ENCODE measurements at places on chromosomes 3 and 15.

DNA sequence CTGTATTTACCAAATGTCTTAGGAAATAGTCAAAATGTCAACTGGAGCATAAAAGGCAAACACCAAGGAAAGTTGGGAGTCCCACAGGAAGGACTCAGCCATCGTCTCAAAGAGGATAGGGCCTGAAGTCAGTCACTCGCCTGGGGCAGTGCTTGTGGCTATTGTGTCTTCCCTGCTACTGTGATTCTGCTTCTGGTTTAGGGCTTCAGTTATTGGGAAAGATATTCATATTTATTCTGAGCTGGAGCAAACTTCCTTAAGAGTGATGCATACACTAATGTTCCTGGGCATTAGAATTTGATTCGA, 118.1 kb downstream of the EDEM1 start:
- no peak for DNase-seq

DNA sequence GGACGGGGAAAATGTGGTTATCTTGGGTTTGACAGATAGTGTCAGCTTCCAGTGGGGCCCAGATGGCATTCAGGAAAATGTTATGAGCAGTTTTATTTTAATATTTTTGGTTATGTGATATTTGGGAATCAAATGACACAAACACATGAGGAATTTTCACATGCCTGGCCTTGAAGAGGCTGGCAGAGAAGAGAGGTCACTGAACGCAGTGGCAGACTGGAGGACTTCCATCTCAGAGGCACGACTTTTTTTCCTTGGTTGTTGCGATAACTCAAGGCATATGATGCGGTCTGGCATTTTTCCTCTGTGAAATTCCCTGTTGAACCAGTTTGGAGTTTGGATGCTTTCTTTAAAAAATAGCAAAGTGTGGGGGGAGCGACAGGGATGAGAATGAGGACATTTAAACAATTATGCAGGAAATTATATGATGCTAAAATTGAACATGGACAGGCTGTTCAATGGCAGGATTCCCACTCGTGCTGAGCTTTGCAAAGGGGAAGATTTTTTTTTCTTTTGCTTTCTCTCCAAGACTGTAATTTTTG, 36.9 kb upstream of the ARPP21 start:
- DNase-seq: no peak

DNA sequence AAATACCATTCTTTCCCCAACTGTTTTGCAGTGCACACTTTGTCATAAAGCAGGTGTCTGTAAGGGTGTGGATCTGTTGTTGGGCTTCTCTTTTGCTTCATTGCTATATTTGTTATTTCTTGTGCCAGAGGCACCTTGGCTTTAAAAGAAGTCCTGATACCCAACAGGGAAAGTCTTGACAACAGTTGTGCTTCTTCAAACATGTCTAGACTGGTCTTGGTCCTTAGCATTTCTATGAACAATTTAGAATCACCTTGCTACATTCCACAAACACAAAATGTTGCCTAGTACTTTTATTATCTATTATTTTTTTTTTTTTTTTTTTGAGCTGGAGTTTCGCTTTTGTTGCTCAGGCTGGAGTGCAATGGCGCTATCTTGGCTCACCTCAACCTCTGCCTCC, 233.7 kb downstream of the SLCO3A1 start:
- no peak for DNase-seq

DNA sequence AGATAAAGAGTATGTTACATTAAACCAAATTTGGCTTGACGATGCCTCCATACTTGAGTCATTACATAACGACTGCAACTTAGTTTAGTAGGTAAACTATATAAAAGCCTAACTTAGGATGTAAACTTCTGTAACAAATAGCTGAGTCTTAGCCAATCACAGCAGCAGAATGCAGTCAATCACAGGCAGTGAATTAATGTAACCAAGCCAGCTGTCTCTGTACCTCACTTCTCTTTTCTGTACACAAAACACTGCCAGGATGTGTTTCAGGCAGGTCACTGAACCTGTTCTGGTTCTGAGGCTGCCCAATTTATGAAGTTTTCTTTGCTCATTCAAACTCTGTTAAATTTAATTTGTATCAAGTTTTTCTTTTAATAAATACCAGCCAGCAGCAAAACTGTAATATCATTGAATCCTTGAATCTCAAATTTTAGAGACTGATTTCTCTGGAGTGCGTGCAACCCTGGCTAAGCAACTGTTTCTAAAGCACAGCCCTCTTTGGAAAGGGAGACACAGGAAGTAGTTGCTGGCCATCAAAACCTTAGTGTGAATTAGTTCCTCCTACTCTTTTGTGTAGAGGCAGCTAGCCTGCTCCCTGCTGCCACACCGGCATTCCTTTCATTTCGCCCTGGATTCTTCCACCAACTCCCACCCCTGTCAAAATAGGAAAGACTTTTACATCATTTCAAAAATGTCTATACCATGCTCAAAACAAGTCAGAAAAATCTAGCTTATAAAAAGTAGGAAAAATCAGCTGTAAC, 15.2 kb downstream of the RFTN1 start:
- no peak for DNase-seq

DNA sequence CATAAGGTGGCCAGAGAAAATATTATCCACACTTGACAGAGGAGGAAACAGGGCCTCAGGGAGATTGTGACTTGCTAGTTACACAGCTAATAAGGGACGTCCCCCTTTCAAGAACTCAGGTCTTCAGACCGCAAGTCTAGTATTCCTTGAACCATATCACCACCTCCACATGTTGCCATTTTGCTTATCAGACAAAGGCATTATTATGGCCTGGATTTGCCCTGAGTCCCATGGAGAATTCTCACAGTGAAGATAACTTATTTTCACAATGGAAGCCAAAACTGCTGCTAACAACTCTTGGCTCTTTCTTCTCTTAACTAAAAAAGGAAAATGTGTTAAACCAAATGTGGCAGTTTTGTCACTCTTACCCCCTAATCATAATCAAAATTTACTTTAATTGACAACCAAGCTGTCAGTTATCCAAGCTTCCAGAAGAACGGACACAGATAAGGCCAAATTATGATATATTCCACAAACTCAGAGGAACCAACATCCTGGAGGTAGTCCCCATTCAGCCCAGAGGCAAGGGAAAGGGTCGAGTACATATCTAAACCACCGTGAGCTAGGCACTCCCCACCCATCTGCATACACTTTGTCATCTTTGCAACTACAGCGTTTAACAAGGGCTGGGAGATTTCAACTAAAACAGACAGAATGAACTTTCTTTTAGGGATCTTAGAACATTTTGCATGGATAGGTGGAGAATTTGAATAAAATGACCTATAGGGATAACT, 63.6 kb upstream of the THBS1 start:
- DNase-seq: no peak

DNA sequence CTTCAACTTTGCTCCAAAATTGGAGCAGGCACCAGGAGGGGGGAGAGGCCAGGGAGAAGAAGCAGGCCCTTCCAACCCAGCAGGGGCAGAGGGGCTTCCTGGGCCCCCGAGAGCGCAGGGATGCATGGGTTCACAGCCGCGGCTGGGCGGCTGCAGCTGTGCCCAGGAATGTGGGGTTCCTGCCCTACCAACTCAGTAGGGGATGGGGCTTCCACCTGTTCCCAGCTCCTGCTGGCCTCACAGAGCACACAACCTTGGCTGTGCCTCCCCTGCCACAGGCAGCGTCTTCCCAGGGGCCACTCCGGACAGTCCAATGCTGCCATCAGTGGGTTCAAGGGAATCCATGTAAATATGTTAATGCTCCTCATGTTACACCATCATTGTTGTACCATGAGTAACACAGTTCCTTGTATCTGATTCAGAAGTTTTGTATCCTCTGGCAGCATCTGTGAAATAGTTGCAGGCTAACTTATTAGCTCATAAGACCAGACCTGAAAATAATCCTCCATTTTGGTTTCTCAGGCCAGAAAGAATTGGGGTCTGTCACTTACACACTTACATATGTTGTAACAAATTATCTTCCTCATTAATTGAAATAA, 12.1 kb upstream of the SIAH2 start:
- DNase-seq: no peak

DNA sequence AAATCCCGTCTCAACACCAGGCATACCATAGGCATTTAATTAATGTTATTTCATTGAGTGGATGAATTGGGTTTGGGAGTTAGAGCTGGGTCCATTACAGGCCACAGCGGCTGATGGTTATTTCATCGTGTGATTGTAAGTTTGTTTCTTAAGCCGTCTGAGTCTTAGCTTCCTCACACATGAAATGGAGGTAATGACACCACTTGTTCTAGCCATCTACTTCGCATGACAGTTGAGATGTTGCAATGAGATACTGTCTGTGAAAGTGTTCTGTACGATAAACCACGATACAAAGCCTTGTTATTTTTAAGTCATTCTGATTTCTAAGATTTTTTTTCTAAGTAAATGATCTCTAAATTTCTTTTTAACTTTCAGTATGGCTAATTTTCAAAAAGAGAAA, 8.6 kb upstream of the TP63 start:
- DNase-seq: no peak

DNA sequence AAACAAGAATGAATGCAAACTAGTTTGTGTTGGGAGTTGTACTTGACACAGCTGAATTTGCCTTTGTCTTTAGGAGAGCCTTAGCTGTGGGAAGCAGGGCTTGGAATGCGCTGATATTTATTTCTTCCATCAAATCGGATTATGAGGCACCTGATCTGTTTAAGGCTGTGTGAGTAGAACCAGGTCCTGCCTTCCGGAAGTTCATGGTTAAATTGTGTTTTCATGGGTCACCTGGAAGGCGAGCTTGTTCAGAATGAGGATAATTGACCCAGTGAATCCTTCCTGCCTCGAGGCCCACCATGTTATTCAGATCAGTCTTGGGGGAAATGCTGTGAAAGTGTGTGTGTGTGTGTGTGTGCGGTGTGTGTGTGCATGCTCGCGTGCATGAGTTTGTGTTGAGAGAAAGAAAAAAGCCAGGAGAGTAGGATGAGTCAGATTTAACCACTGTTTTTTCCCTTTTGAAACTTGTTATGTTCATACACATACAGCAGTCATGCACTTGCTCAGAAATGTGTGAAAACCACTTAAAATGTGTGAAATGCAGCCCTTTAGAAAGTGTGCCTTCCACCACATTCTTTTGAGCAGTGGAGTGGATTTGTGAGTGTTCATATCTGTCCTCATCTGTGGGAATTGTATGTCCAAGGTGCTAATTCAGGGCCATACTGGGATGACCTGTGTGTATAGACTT, 36.7 kb downstream of the SMAD3 start:
- DNase-seq: no peak

- no peak for DNase-seq
These were observed 4.6 kb downstream of the LSG1 start for GRCh38 chr3:194667363-194667762.

DNA sequence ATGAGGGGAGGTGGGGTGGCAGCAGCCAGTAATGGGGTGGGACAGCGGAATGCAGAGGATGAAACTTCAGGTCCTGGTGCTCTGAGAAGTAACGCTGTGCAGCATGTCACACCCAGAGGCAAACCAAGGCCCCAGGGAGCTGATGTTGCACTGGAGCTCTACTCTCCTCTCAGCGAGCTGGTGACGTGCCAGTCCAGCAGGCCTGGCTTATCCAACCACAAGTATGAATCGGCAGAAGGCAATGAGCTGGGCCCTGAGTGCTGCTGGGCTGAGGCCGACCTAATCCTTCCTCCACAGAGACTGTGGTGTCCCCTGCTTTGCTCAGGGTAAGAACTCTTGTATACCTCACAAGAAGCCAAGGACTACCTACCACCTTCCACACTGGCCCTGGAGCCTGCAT, 30.5 kb downstream of the CD86 start:
- no peak for DNase-seq

- no peak for DNase-seq
These were observed 112.4 kb upstream of the BHLHE40 start for GRCh38 chr3:4866866-4867265.

GRCh38 chr3:115704661-115705338, 81.5 kb downstream of the GAP43 start:
- DNase-seq: no peak

GRCh38 chr3:59235634-59236012, 185.8 kb upstream of the CFAP20DC start:
- DNase-seq: no peak

- DNase-seq: no peak
These were observed 105.5 kb downstream of the STRIT1 start for GRCh38 chr3:155188031-155188430.

DNA sequence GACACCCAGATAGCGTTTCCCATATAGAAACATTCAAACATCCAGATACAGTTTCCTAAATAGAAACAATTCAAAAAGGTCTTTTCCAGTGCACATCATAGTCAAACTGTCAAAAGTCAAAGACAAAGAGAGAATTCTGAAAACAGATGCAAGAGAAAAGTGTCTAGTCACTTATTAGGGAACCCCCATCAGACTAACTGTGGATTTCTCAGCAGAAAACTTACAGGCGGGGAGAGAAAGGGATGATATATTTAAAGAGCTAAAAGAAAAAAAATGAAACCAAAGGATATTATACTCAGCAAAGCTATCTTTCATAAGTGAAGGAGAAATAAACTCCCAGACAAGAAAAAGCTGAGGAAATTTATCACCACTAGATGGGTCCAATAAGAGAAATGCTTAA, 22.3 kb upstream of the CX3CR1 start:
- no peak for DNase-seq

- DNase-seq: no peak
These were observed 24.3 kb upstream of the MGLL start for GRCh38 chr3:127846576-127846975.

Data from smooth muscle cell of the brain vasculature (primary cell).